ENCODE measurements at places on chromosomes 3 and 15.

GRCh38 chr15:42955518-42955917 lies 34.9 kb upstream of the TTBK2 start:
- no peak for DNase-seq

DNA sequence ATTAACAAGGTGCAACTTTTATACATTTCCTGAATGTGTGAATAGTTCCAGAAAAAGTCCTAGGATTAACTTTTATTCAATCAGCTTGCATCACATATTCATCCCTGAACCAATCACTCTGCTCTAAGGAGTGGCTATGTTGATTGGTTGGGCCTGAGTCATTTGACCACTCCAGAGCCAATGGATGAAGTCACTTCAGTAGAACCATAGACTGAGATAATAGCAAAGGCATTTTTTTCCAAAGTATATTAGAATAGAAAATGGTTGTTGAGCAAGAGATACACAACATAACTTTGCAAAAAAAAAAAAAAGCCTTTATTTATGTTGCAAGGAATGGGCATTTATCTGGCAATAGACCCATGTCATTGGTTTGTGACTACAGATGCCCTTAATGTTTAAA lies 55.5 kb upstream of the AGTR1 start:
- no peak for DNase-seq

GRCh38 chr15:76905855-76906254 lies 715 bp upstream of the SCAPER start:
- no peak for DNase-seq

- no peak for DNase-seq
Measured at GRCh38 chr3:188720636-188721035, 451.1 kb upstream of the TPRG1 start.

DNA sequence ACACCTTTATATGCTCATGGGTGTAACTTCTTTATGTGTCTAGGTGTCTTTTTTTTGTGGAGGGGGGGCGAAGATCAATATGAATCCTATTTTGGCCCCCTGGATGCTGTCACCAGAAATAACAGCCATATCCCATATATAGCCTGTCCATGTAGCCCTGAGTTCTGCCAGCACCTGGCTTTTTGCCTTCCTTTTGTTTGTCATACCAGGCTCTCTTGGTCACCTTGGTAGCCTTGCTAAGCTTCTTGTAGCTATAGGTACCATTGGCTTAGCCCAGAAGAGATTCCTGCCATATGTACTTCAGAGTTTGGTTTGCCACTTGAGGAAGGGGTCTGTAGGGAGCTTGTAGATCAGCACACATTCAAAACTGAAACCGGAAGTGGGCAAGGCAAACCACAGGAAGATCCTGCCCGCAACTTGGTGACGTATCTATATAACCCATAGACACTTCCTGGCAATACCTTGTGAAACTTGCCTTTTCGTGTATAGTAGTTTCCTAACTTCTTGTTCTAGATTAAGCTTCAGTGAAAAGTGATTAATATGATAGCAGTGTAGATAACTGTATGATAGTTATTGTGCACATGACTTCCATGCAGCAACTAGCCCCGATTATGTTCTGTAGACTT lies 11.9 kb downstream of the RASA2 start:
- DNase-seq, result peak; percentile 85

DNA sequence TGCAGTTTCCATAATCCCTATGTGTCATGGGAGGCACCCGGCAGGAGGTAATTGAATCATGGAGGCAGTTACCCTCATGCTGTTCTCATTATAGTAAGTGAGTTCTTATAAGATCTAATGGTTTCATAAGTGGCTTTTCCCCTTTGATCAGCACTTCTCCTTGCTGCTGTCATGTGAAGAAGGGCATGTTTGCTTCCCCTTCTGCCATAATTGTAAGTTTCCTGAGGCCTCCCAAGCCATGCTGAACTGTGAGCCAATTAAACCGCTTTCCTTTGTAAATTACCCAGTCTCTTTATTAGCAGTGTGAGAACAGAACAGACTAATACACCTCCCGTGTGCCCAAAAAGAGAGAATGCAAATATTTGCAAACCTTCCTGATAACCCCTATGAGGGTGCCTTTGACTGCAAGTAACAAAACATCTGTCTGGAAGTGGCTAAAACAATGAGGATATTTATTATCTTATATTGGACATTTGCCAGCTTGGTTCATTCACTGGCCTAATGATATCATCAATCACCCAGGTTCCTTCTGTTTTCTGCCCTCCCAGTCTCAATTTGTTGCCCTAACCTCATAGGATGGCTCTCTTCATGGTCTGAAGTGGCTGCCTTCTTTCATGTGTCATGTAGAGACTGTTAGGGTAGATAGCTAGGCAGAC lies 68.7 kb downstream of the BHLHE40 start:
- DNase-seq, result no peak

DNA sequence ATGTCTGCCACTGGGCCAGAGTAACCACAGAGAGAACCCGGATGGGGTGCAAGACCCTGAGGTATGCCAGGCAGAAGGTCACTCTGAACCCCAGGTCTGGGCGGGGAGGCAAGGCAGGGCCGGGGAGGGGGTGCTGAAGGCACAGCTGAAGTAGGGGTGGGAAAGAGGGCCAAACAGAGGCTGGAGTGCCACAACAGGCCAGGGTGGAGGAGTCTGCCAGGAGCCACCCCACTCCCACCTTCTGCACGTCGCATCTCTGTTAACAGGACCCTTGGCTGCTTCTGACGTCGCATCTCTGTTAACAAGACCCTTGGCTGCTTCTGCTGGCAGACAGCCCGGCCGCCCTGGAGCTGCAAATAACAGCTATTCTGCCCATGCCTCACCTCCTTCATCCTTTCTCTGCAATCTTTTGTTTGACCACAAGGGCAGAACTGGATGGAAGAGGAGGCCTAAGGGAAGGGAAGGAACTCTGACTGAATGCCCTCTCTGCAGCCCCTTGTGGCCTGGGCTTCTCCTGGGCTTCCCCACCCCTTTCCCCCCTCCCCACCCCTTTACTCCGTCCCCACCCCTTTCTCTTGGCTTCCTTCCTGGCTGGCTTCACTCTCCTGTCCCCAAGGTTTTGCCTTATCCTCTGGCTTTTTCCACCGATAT lies 20.6 kb upstream of the FBLN2 start:
- DNase-seq, result no peak

GRCh38 chr15:40721701-40722100 lies 26.7 kb downstream of the RAD51 start:
- DNase-seq, result no peak

DNA sequence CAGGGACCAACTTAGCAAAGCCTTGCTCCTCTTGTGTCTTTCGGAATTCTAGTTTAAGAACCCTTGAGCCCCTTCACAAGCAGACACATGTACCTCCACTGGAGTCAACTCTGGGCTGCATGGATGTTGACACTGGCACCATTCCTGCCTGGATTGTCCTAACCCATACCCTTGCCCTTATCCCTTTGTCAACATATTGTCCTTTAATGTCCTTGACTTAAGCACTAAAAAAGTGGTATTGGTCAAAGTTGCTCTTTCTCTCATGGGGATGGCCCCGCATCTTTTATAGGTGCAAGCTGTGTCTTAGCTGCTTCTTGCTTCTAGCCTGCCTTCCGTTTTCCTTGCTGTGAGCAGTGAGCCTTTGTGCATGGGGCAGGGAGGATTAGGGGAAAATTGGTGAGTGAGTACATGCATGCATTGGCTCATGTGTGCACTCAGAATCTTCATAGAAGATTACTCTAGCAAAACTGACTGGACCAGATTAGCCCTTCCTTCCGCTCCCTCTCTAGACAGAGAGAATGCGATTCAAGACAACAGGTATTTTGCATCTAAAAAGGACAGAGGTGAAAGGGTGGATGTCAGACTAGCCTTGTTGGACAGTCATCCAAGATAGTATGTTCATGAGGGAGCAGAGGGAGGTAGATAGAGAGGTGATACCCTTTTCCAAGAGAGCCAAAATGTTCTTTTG lies 42.4 kb downstream of the TGFBR2 start:
- no peak for DNase-seq

DNA sequence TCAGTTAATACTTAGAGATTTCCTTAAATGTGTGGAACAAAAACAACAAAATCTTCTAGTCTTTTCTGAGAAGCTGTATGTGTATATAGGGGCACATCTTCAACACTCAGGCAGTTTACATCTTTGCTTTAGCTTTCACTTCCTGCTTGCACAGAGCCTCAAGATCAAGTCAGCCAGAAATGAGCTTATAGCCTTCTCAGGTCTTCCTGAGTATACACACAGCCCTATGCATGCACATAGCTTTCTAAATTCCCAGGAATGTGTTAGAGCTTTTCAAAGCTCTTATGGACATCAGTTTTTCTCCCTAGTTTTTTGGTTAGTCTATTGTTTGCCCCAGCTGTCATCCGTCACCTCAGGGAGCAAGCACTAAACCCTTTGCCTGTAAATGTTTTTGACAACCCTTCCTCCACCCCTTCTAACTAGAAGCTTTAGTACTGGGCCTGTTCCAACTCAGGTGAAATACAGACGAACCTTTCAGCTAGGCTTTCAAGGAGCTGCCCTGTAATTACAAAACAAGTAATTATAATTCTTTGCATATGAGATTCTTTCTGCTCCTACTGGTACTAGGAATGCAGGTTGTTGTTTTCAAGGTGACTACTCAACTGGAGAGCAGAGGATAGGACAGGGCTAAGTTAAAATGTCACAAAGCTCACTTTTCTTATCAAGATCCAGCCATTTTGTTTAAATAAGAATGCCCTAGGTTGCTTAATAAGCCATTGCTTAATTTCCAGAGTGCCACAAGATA lies 22.6 kb upstream of the MTMR10 start:
- DNase-seq, result no peak

DNA sequence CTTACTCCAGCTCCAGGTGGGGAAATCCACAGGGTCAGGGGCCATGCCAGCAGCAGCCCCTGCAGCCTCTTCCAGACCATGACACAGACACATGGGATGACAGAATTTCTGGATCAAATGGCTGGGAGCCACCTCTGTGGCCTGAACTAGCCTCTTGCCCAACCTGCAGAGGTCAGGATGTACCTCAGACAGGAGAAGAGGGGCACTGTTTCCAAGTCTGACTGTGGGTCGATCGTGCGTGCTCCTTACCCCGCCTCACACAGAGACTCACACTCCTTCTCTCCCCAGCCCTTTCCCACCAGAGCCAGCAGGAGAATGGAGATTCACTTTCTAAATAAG lies 131.9 kb downstream of the FAM43A start:
- DNase-seq, result no peak

DNA sequence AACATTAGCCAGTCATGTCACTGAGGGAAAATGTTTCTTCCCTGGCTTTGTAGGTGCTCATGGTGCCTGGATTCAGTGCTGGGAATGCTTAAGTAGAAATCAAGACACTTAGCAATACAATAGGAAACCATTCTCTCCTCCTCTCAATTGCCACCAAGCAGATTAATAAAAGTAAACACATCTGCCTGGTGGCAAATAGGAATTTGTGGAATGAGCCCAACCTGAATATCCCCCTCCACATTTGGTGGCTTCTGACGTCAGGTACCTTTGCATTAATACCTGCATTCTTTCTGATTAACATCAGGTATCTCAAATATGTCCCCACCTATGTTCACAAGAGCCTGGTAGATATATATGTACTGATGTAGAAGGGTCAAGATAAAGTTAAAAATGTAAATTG lies 42.7 kb downstream of the PPP2R3A start:
- DNase-seq, result no peak

DNA sequence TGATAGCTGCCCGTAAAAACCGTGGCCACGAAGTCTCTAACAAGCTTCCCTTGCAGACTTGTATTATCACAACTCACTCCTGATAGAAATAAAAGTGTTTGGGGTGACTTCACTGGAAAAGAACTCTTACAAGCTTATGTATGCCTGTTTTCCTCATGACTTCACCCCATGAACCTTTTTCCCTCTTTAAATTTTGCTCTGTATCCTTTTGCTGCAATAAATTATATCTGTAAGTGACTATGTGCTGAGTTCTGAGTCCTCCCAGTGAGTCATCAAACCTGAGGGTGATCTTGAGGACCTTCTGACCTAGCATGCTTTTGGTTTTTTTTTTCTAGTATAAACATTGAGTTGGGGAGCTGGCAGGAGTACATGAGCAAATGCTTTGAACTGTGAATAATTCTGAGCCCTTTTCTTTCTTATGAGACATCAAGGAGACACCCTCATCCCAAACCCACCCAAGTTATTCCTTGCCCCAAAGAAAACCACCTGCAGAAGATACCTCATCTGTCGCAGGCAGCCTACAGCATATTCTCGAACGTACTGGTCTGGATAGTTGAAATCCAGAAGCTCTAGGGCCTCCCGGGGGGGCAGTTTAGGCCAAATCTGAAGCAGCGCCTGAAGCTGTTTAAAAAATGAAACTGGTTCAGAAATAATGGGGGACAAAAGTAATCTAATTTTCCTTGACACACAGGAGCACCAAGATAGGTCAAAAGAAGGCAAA lies 85.9 kb downstream of the FAIM start:
- no peak for DNase-seq

- no peak for DNase-seq
Measured at GRCh38 chr15:99473981-99474906, 91.5 kb upstream of the MEF2A start.

DNA sequence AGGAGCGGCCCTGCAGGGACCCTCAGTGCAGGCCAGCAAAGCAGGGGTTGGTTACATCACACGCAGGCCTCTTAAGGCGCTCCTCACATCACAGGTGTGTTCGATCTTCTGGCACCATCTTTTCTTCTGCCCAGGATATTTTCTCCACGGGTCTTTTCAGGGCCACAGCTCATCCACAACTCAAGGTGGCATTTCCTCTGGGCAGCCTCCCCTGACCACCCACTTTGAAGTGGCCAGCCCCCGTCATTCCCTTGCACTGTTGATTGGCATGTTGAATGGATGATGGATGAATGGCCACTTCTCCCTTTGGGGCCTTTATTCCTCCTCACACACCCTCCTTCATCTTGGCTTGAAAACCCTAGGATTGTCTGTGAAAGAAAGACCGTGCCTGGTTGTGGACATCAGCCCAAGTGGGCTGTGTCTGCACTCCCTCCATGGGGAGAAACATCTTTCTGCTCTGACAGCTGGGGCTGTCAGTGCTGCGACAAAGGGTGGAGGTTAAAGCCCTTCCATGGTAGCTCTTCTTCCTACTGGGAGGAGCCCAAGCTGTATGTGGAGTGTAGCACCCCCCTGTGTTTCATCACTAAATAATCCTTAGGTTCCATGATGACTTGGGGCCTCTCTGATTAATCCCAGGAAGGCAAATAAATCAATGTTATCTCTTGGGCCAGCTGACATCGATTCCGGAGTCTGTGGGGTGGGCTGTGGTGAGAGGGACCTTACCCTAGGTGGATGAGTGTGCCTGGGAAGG lies 102.5 kb downstream of the EPHB1 start:
- DNase-seq, result no peak

- DNase-seq, result no peak
Measured at GRCh38 chr3:8954938-8955763, 8.1 kb downstream of the RAD18 start.

DNA sequence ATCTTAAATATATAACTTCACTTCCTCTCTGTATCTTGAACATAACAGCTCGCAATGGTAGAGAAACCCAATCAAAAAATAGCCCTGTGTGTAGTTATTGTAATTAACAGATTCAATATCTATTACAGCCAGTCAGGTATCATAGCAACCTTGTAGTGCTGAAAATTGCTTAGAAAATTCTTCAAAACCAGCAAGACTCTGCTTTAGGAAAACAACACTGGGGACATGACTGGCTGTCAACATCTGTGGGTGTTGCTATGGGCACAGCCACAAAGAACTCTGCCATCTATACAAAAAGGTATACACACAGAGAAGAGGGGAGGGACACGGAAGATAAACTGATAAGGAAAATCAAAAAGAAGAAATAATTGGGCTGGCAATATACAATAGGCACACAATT lies 101.2 kb downstream of the WDR72 start:
- no peak for DNase-seq

- DNase-seq, result no peak
Measured at GRCh38 chr15:45401665-45402161, 23.4 kb upstream of the GATM start.

- DNase-seq, result peak; percentile 11
Measured at GRCh38 chr3:15462451-15462850, 35.1 kb downstream of the EAF1 start.

- DNase-seq, result no peak
Measured at GRCh38 chr15:61226361-61227256, 2.5 kb downstream of the RORA start.

Data from activated naive CD4-positive, alpha-beta T cell treated with Interleukin-2 at 50 U/mL for 16 hours (primary cell).